ENCODE measurements at places on chromosomes 1 and 21.
A peak's percentile ranks its signal among the peaks of the same experiment; 100 is the strongest.

DNA sequence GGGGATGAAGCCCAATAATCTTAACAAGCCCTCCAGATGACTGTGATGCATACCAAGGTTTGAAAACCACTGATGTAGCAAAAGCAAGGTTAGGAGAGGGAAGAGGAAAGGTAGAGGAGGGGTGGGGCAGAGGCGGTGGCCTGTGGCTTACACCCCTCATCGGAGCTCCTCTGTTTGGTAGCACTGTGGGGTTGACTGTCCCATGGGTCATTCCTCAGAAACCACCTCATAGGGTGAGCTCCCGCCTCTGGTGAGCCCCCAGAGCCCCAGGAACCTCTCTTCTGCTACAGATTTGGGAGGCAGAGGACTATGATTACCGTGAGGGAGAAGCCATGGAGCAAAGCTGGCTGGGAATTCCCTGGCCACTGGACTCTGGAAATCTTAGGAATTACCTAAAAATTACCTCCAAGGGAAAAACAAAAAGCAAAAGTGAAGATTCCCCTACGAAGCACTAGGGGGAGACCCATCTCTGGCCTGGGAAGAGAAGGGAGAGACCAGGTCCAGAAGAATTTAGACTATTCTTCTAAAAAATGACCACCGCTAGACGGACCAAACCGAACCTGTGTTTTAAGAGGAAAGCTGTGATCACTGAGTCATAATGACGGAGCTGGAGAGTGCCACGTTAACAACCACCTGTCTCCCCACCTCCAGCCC is 1.5 kb upstream of the RASSF5 start:
- DNase-seq = no peak

DNA sequence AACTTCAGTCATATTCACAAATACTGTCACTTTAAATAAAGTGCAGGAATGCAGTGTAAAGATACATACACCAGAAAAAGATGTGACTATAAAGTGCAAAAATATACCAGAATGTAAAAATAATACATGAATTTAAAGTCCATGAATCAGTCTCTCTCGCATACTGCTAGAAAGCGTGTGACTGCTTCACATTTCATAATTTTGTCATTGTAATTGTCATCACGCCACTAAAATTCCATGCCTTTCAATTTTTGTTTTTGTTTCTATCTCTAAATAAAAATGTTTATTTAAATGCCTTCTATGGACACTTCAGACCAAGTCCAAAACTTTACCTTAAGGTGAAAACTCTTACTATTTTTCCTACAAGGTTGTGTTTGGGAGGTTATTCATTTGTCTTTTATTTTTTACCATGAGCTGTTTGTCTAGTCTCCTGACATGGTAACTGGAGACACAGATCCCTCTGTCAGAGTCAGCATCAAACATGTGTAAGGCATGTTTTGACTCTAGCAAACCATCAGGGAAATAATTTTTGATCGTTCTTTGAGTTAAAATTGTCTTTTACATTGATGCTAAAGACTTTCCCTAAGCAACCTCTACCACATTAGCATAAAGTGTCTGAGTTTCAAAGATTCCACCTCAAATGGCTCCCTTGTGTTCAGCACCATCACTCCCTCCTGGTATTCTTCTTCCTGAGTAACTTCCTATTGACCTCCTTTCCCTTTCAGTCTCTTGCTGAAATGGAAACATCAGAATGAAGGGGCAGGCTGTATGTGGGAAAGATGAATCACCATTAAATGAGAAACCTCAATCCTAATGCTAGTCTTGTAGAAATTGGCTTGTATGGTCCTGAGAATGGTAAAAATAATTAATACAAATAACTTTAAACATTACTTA is 14.0 kb upstream of the AIM2 start:
- DNase-seq = no peak

DNA sequence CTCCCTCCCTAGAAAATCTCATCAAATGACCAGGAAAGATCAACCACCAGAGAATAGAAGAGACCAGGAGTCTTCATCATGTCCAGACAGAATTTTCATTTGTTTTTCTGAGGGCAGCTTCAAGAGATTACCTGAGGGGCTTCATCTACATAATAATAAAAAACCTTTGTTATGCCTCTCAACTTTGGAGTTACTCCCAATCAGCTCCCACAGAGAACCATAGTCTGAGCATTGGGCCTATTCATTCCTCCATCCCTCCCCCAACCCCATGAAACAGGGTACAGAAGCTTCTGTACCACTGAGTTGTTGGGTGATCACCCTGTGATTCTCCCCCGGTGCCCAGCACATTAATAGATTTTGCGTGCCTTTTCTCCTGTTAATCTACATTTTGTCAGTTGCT is 53.3 kb upstream of the PRRC2C start:
- no peak for DNase-seq

GRCh38 chr1:161483361-161483760 is 21.9 kb upstream of the FCGR2A start:
- DNase-seq = no peak

DNA sequence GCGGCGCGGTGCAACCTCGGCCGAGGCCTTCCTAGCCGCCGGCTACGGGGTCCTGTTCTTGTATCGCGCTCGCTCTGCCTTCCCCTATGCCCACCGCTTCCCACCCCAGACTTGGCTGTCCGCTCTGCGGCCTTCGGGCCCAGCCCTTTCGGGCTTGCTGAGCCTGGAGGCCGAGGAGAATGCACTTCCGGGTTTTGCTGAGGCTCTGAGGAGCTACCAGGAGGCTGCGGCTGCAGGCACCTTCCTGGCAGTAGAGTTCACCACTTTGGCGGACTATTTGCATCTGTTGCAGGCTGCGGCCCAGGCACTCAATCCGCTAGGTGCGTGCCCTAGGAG is 379 bp downstream of the PPCS start:
- DNase-seq = no peak

DNA sequence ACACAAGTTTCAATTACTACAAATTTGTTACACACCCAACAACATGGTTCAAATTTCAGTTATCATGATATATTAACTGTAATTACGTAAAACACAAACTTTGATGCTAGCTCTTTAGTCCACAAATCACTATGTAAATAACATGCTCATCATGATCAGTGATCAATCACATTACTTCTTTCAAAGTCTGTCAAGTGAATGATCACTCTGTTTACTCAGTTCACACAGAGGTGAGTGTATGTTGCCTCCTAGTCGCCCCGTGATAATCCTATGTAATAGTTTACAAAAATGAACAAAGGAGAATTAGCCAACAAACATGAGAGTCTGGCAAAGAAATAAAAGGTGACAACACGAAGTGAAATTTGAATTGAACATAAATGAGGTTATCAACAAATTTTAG is 14.3 kb downstream of the EDEM3 start:
- DNase-seq = no peak

DNA sequence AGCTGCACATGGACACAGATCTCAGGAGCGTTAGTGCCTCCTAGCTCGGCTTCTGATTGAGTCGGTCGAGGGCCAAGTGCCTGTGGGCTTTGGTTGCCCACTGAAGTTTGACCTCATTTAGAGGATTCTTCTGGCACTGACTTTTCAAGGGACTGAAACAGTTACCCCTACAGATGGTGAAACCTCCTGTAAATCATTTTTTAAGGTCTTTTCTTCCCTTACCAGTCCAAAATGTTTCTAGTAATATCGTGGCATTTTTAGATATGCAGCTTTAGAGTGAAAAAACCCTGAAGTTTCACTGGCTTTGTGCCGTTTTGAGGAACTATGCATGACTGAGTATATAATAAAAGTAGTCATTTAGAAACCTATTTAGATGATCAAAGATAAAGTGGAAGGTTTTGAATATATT is 34.7 kb upstream of the L1TD1 start:
- DNase-seq = no peak

- no peak for DNase-seq
Observed at GRCh38 chr1:160724465-160725242, 13.0 kb upstream of the CD48 start.

DNA sequence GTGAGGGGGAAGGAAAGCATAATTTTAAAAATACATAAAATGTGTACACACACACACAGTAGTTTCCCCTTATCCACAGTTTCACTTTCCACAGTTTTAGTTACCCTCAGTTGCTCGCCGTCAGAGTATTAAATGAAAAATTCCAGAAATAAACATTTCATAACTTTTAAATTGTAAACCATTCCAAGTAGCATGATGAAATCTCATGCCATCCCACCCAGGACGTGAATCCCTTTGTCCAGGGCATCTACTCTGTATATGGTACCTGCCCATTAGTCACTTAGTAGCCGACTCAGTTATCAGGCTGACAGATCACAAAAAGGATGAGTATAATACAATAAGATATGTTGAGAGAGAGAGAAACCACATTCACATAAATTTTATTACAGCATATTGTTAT is 36.2 kb downstream of the EPS15 start:
- no peak for DNase-seq

- DNase-seq = no peak
Observed at GRCh38 chr1:45785583-45785982, 17.8 kb upstream of the MAST2 start.

DNA sequence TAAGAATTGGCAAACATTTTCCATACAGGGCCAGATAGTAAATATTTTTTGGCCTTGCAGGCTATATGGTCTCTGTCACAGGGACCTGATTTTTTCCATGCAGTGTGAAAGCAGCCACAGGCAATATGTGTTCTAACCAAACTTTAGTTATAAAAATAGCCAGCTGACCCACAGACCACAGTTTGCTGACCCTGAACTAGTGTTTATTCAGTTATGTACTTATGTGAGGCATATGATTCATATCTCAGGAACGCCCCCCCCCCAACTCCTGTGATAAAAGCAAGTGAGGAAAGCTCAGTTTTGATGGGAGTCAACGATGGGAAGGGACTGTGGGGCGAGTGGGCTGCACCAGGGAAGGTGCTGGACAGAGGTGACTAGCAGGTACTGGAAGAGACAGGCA is 80.1 kb downstream of the HMGB4 start:
- no peak for DNase-seq

GRCh38 chr1:7378346-7379130 is 392.6 kb upstream of the VAMP3 start:
- DNase-seq = no peak

GRCh38 chr1:46767649-46768282 is 31.1 kb upstream of the CYP4B1 start:
- DNase-seq = peak; percentile 13

DNA sequence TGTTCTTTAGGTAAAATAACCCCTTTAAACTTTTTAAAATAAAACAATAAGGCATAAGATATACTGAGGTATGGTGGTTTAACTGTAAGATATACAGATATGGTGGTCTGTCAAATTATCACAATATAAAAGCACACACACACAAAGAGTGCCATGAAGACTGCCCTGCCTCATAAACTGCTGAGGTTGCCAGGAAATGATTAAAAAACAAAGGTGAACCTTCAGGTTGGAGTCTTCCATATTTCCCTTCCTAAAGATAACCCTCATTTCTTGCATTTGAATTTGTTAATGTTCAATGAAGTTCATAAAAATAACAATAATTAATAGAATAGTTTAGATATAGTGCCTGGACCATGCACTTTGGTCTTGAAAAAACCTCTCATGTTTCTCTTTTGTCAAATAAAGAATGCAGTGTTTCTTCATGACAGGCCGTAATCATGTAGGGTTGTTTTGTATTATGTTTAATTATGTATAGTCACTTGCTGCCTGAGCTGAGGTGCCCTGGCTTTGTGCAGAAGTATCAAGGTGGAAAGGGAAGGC is 123.6 kb upstream of the B3GALT2 start:
- peak; percentile 78 for DNase-seq

- no peak for DNase-seq
Observed at GRCh38 chr1:90198616-90199332, 203.9 kb downstream of the ZNF326 start.

GRCh38 chr1:1199141-1199960 is 7.0 kb downstream of the TNFRSF18 start:
- DNase-seq = no peak

- no peak for DNase-seq
Observed at GRCh38 chr1:59125154-59125553, 171.7 kb upstream of the FGGY start.

DNA sequence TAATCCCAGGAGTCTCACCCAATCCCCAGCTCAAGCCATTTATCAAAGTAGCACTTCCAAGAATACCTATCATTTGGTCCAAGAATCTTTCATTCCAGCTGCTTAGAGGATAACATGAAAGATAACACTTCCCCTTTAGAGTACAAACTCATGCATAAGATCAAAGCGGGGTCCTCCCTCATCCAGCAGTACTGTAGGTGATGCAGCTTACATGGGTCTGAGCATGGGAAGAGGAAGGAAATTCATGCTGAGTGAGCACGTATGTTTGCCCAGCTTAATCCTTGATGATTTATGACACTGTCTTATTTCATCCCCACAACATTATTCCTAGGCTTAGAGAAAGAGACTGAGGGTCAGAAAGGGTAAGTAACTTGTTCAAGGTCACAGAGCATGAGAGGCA is 167.1 kb upstream of the GJB5 start:
- no peak for DNase-seq

- no peak for DNase-seq
Observed at GRCh38 chr1:61282387-61282786, 200.0 kb downstream of the NFIA start.

GRCh38 chr1:48701445-48701844 is 75.2 kb downstream of the BEND5 start:
- DNase-seq = no peak

DNA sequence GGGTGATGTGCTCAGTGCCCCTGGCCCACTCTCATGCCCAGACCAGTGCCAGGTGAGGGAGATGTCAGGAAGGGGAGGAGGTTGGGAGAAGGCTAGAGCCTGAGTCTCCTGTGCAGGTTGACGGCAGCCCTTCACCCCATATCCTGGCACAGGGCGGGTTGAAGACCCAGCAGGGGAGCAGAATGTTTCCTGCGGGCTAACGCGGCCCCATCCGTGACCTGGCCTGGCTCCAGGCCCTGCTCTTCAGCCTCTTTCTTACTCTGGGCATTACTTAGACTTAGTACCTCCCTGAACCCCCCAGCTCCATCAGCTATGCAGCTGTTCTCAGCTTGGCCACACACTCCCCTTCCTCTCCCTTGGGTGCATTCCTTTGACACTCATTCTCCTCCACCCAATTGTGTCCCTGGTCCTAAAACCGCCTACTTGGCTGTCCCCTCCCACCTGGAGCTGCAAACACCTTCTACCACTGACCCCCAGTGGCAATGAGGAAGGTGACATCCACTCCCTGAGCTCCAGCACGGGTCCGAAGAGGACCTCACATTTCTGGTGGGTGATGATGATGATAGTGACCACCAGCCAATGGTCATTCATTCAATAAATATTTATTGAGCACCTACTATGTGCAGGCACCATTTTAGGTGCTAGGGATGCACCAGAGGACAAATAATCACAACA is 179.0 kb downstream of the PTPRU start:
- peak; percentile 62 for DNase-seq

GRCh38 chr1:193799948-193800690 is 613.7 kb upstream of the B3GALT2 start:
- no peak for DNase-seq

DNA sequence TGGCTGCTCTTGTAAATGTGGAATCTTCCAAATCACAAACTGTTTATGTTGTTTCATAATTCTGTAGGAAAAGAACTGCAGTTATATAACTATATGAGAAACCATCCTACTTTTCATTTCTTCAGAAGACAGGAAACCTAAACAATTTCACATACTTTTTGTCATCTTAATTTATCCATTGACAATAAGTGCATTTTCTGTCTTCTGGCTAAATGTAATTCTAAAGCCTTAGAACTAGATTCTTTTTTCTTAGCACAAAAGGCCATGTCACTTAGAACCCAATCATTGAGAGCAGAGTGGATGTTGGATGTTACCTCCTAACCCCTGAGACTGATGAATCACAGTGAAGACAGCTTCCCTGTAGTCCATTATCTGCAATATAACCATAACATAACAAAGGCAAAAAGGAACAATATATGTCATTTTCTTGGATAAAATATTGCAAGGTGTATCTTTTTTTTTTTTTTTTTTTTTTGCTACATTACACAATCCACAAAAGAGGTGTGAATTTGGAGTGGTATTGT is 410.2 kb upstream of the PRMT6 start:
- no peak for DNase-seq

GRCh38 chr1:20262810-20263534 is 27.7 kb upstream of the VWA5B1 start:
- no peak for DNase-seq
